ENCODE measurements at places on chromosomes 11 and 22. TPM values are rescaled to one million over a fixed set of nuclear protein-coding genes. Genes with fewer than 3 reads are reported as not detected.

Gene KCNJ11
- 3.8 TPM for polyA plus RNA-seq

GRCh38 chr11:6864438-6864837 is 1.6 kb downstream of the OR10A2 start:
- DNase-seq = no peak

GRCh38 chr22:17167486-17167885 is 8.4 kb upstream of the HDHD5 start:
- peak; percentile 86 for DNase-seq

GRCh38 chr11:1762537-1763302 is 1.0 kb downstream of the CTSD start:
- DNase-seq = peak; percentile 62

Data from aorta (tissue), 5 donors.